ENCODE measurements at places on chromosomes 13 and 19. TPM values are rescaled to one million over a fixed set of nuclear protein-coding genes. Genes with fewer than 3 reads are reported as not detected.
A peak's percentile ranks its signal among the peaks of the same experiment; 100 is the strongest.

FUT2 gene
- 6.5 TPM for total RNA-seq

ATXN8OS gene
- not detected for total RNA-seq

ADAMTS10 gene
- 16.0 TPM for total RNA-seq

TEX101 gene
- total RNA-seq = not detected

OVOL3 gene
- total RNA-seq = not detected

ZIC2 gene
- 376 TPM for total RNA-seq

CGB5 gene
- 0.35 TPM for total RNA-seq

CYSLTR2 gene
- not detected for total RNA-seq

PTPRH gene
- 0.63 TPM for total RNA-seq

FFAR3 gene
- not detected for total RNA-seq

DNA sequence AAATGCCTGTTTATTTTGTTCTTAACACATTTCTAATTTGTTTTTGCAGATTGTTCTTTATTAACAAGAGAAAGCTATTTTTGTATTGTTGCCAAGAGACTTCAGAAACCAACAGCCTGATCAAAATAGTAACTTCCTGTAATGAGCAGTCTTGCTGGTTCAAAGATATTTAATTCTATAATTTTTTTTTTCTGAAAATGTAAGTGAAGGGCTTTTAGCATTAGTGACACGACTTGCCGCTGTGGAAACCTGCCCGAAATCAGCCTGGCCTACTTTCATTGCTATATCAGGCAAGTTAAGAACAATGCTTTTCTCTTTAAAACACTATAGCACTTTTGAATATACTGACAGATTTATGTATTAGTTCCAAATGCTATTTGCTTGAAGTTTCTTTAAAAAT, 374.3 kb downstream of the EFNB2 start:
- H3K27ac ChIP-seq = no peak overlapping the region
- H3K27me3 ChIP-seq = no peaks in the 10 kb centered on the region
- peaks cover 15% of the 10 kb centered on the region for H3K36me3 ChIP-seq
- DNase-seq = no peak
- H3K4me3 ChIP-seq = no peak overlapping the region

DNA sequence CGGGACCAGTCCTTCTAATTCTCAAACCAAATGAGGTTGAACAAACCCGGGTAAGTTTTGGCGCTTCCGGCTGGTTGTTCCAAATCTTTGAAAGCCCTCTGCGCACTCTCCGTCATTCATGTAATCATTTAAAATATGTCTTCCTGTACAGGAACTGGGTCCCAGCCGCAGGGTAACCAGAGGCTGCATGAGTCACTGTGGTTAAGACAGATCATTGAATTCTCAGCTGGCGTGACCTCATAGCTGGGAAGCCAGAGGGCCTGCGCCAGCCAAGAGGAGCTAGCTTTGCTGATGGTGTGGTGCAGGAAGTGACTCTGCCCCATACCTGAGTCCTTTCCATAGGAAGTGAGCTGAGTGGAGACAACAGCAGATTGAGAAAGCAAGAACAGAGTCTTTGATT, 135.2 kb downstream of the TSHZ3 start:
- no peaks in the 10 kb centered on the region for H3K4me1 ChIP-seq
- DNase-seq = no peak
- H3K36me3 ChIP-seq = no peaks in the 10 kb centered on the region
- no peak overlapping the region for H3K27ac ChIP-seq

DNA sequence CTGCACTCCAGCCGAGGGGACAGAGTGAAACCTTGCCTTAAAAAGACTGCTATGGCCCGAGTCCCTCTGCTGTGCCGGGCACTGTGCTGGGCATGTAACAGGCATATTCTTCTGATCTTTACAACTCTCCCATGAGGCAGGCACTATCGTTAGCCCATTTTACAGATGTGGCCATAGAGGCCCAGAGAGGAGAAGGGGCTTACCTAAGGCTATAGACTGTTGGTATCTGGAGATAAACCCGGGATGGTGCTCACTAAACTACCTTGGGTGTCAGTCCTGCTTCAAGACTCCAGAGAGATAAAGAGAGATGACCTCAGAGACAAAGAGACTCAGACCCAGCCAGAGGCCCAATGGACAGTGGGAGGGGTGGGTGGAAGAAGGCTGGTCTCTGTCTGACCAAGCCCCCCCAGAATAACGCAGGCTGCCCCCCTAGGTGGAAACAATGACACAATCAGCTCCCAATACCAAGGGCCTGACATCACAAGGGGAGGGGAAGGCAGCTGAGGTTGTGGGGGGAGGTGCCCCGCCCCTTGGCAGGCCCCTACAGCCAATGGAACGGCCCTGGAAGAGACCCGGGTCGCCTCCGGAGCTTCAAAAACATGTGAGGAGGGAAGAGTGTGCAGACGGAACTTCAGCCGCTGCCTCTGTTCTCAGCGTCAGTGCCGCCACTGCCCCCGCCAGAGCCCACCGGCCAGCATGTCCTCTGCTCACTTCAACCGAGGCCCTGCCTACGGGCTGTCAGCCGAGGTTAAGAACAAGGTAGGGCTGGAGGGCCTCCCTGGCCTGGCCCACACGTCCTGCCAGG, at the start of gene CNN1:
Gene CNN1, plus strand, starts transcription at position 620 of the 805 bp plus-strand sequence. Its CDS starts 77 bp downstream, at position 697.
- H3K36me3 ChIP-seq = no peaks in the 10 kb centered on the region
- H3K4me1 ChIP-seq = peaks cover 21% of the 10 kb centered on the region
- H3K27me3 ChIP-seq = peaks cover 25% of the 10 kb centered on the region
- peak within 1 kb of the TSS; percentile 61 for H3K4me3 ChIP-seq
- DNase-seq = peak; percentile 79

- peak; percentile 71 for DNase-seq
- H3K4me1 ChIP-seq = peaks cover 11% of the 10 kb centered on the region
- no peak overlapping the region for H3K27ac ChIP-seq
- peaks cover 3% of the 10 kb centered on the region for H3K27me3 ChIP-seq
- H3K36me3 ChIP-seq = no peaks in the 10 kb centered on the region
- no peak overlapping the region for H3K4me3 ChIP-seq
These were observed 19.8 kb upstream of the CEACAM4 start for GRCh38 chr19:41646589-41647204.

DNA sequence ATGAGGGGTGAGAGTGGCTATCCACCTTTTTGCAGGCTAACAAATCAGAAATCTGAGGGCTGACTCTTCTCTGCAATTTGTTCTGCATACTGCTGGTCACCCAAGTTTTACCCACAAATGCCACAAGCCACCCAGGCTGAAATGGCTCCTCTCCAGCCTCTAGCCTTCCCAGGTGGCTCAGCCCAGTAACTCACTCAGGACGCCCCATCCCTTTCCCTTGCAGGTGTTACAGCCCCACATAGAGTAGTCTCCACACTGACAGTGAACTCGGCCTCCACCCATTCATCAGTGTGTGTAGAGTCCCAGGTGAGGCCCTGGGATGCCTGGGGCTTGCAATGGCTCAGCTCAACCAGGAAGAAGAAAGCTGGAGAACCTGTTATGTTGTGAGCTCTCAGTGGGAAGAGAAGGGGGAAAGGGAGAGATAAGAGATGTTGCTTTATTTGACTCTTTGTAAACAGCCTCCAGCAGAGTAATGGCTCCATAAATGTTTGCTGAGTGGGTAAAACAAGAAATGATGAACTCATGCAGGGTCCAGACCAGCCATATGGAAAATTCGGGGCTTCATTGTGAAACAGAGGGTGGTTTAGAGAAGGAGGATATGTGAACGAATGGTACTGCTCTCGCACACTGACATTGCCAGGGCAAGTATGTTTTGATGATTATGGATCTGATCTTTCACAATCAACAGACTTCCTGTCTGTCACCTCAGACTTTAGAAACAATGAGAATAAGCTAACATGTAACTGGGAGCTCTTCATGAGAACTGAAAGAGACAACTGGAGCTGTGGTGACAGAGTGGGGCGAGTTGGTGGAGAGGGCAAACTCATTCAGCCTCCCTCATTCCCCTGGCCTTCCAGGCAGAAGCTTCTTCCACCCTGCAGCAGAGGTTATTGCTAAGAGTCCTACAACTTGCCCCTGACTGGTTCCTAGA, 74.2 kb upstream of the RFC3 start:
- no peaks in the 10 kb centered on the region for H3K36me3 ChIP-seq
- no peaks in the 10 kb centered on the region for H3K27me3 ChIP-seq
- no peak overlapping the region for H3K27ac ChIP-seq
- DNase-seq = no peak

GRCh38 chr19:52518646-52519045, 8.8 kb upstream of the ZNF808 start:
- no peak overlapping the region for H3K4me3 ChIP-seq
- H3K36me3 ChIP-seq = peaks cover 11% of the 10 kb centered on the region
- H3K27me3 ChIP-seq = no peaks in the 10 kb centered on the region
- H3K4me1 ChIP-seq = peaks cover 68% of the 10 kb centered on the region
- H3K27ac ChIP-seq = no peak overlapping the region

- H3K36me3 ChIP-seq = no peaks in the 10 kb centered on the region
- H3K27ac ChIP-seq = no peak overlapping the region
- no peak overlapping the region for H3K4me3 ChIP-seq
- no peaks in the 10 kb centered on the region for H3K4me1 ChIP-seq
- no peaks in the 10 kb centered on the region for H3K27me3 ChIP-seq
- no peak for DNase-seq
These were observed 139.9 kb downstream of the ZAR1L start for GRCh38 chr13:32175307-32175706.

DNA sequence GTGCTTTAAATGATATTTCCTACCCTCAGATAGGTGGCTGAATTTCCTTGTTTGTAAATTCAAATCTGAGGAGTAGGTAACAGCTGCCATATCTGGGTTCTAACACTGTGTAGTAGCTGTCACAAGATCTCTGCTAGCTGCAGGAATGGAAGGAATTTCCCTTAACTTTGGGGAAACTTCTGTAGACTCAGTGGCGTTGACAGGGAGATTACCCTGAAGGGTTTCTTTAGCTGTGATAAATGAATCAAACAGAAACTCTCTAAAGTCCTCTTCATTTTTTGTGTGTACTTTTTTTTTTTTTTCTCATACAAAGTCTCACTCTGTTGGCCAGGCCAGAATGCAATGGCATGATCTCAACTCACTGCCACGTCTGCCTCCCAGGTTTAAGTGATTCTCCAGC, 5.3 kb upstream of the EPSTI1 start:
- no peak overlapping the region for H3K4me3 ChIP-seq
- H3K4me1 ChIP-seq = peaks cover 7% of the 10 kb centered on the region
- DNase-seq = no peak

DNA sequence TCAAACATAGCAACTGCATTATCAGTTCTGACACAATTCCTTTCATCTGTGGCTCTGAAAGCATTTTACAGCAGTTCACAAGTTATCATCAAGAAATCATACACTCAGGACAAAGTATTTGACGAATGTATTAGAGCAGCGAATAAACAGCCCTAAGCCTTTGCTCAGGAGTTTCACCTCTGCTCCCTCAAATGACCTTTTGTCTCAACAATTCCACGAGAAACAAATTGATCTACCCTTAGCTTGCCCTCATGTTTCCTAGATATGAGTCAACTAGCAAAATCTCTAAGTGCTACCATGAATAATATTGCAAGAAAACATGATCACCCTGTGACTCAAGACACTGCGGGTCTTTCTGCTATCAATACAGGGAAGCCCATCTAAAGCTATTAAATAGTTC, 396.1 kb downstream of the EFNB2 start:
- H3K4me1 ChIP-seq = peaks cover 20% of the 10 kb centered on the region
- no peak overlapping the region for H3K4me3 ChIP-seq
- no peak overlapping the region for H3K27ac ChIP-seq
- peaks cover 17% of the 10 kb centered on the region for H3K36me3 ChIP-seq
- no peak for DNase-seq

- peaks cover 8% of the 10 kb centered on the region for H3K36me3 ChIP-seq
- H3K4me1 ChIP-seq = peaks cover 16% of the 10 kb centered on the region
- peaks cover 60% of the 10 kb centered on the region for H3K27me3 ChIP-seq
These were observed 14.2 kb downstream of the C19orf81 start for GRCh38 chr19:50663482-50663790.

GRCh38 chr13:38685431-38685830, 1.4 kb upstream of the FREM2 start:
- no peak overlapping the region for H3K27ac ChIP-seq
- H3K4me1 ChIP-seq = peaks cover 20% of the 10 kb centered on the region
- peaks cover 19% of the 10 kb centered on the region for H3K36me3 ChIP-seq

- DNase-seq = no peak
- no peaks in the 10 kb centered on the region for H3K36me3 ChIP-seq
- H3K27me3 ChIP-seq = no peaks in the 10 kb centered on the region
- peak overlapping the region; percentile 35 for H3K27ac ChIP-seq
These were observed 40.8 kb downstream of the CHST8 start for GRCh38 chr19:33662391-33663092.

DNA sequence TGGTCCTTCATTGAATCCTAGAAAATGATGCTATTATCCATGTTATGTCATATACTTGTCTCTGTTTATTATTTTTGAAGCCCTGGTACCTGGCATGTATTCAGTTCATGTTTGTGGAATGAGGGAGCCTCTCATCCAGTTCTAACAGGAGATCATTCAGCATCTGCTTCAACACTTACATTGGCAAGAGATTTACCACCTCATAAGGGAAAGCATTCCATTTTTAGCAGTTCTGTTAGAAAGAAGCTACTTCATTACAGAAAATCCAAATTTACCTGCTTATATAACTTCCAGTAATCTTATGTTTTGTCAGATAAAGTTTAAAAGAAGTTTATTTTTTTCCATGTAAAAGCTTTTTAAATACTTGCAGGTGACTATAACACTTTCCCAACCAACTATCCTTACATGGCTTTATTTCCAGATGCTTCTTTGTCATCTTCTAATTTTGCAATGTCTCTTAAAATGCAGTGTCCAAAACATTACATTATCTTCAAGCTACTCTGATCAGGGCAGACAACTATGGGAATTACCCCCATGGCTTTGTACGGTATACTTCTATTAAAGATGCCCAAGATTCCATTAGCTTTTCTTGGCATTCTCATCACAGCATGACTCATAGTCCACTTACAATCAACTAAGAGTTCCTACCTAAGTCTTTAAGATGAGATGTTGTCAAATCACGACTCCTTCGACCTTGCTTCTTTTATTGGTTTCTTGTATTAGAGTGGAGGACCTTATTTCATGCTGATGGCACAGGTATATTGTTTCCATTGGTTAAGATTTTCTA, 262.1 kb downstream of the PCDH9 start:
- no peaks in the 10 kb centered on the region for H3K27me3 ChIP-seq
- peaks cover 9% of the 10 kb centered on the region for H3K4me1 ChIP-seq
- no peak for DNase-seq
- no peak overlapping the region for H3K4me3 ChIP-seq
- H3K36me3 ChIP-seq = no peaks in the 10 kb centered on the region

GRCh38 chr19:51531349-51532315, at the start of gene SIGLEC6:
TSS of gene SIGLEC6 (minus strand) at chr19:51531670. CDS start at chr19:51531648, 22 bp downstream.
- DNase-seq = peak; percentile 48
- H3K4me3 ChIP-seq = no peak within 1 kb of the TSS
- peaks cover 12% of the 10 kb centered on the region for H3K4me1 ChIP-seq
- H3K36me3 ChIP-seq = no peaks in the 10 kb centered on the region
- H3K27ac ChIP-seq = no peak within 1 kb of the TSS
- H3K27me3 ChIP-seq = peaks cover 51% of the 10 kb centered on the region

- DNase-seq = no peak
- peak overlapping the region; percentile 91 for H3K4me3 ChIP-seq
- H3K27me3 ChIP-seq = no peaks in the 10 kb centered on the region
- H3K36me3 ChIP-seq = peaks cover 8% of the 10 kb centered on the region
These were observed 1.2 kb upstream of the ZFP36 start for GRCh38 chr19:39405261-39405957.

- DNase-seq = no peak
- no peak overlapping the region for H3K27ac ChIP-seq
- H3K4me1 ChIP-seq = no peaks in the 10 kb centered on the region
- H3K36me3 ChIP-seq = peaks cover 42% of the 10 kb centered on the region
- peaks cover 18% of the 10 kb centered on the region for H3K27me3 ChIP-seq
These were observed 821 bp upstream of the LILRB4 start for GRCh38 chr19:54661846-54662481.

Data from WTC11 (cell line).